Head of caudate nucleus (tissue), 42 donors: ENCODE measurements at places on chromosomes 3 and 15.

DNA sequence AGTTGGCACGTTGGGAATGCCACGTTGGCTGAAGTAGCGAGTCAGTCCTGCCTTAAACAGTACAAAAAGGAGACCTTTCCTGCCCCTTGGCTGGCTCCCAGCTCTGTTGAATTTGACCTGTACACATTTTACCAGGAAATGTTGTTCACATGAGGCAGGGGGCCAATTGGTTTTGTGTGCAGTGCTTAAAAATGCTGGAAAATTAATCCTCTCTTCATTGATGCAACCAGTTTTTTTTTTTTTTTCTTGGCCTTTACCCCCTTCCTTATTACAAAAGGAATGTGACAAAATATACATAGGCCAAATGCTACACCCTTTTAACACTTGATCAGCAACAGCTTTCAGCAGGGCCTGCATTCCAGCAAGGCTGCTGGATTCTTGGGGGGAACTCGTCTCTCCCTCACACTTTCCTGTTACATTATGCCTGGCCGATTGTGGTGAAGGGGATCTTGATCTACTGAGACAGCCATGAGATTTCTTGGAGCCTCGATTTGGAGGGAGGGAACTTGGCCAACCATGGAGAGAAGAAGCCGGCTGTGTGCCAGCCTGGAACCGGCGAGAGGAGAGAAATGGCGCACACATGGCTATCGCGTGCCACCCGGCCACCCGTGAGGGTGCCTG, 93.1 kb downstream of the DNASE1L3 start:
- DNase-seq = no peak

DNA sequence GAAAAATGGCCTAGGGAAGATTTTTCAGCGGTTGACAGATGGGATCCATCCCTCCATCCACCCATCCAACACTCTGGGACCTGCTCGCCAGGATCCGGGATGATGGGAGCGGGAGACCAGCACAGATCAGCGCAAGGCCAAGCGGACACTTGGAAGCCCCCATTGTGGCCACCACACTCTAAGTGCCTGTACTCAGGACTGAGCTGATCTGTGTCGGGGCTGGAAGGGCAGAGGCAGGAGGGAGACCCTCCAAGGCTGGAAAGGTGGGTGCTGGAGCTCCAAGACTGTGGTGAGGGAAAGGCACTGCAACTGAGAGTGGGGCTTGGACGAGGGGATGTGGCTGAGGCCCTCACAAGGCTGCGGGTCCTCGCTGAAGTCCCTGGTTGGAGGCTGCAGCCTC, 91.8 kb upstream of the TRPM1 start:
- DNase-seq = no peak

DNA sequence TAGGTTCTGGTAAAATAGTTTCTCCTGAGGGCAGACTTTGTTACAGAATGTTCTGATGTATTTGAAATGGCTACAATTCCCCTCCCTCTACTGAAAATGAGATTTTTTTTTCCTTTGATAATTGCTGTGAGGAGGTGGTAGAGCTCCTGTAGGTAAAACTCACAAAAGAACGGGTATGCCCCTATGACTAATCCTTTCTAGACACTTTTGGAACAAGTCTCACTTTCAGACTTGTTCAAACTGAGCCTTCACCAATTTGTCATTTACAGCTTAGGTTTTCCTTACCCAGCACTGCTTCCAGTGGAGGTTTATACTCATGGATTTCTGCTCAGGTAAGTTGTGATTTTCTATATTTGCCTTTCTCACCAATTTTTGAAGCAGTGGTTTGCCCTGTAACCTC, 115.6 kb downstream of the NLGN1 start:
- no peak for DNase-seq

- DNase-seq = no peak
Observed at GRCh38 chr15:96595951-96596350, 265.5 kb downstream of the NR2F2 start.

GRCh38 chr15:68808091-68808490, 12.6 kb downstream of the ANP32A start:
- peak; percentile 66 for DNase-seq

DNA sequence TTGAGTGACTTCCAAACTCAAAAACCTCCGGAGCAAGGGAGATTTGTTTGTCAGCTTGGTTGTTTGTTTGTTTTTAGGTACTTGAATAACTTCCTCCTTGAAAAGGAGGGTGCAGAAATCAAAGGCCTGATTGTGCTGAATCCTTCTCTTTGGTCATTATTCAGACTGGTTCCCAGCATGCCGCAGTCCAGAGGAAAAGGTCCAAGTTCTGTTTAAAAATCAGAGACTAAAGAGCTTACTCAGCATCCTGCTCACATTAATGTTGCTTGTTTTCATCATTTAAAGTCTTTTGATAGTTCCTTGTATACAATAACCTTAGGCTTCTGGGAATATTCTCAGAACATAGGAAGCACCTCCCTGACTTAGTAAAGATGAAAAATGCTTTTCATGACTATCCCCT, 982 bp upstream of the SCG3 start:
- DNase-seq = no peak

DNA sequence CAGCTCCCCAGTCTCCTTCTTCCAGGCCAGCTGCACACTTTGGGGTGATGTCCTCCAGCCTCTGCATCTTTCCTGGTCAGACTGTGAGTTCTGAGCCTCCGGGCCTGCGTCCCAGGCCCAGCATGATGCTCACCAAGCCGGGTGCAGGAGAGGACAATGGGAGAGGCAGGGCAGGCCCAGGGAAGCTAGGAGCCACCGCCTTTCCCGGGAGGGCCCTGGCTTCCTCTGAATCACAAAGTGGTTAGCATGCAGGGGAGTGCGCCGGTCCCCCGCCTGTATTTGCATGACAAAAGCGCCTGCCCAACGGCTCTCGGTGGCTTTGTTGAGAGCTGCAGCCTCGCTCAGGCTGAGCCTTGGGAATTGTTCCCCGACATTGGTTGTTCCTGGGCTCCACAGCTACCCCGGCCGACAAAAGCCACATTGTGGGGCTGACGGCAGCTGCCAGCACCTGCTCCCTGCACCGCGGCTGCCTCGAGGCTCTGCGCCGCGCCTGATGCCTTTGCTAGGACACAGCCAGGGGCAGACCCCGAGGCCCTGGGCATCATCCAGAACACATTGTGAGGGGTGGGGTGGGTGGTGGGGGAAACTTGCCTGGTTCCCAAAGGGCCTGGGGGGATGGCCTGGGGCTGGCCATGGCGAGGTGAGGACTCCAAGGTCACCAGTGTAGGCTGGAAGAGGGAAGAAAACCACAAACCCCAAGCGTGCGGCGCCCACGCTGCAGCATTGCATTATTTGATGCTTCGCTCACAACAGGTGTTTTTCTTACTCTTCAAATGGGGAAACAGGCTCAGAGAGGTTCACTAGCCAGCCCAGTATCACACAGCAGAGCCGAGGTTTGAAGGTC, 20.0 kb upstream of the KLF13 start:
- peak; percentile 90 for DNase-seq

GRCh38 chr15:86446253-86446640, 366.6 kb downstream of the AGBL1 start:
- DNase-seq = no peak

DNA sequence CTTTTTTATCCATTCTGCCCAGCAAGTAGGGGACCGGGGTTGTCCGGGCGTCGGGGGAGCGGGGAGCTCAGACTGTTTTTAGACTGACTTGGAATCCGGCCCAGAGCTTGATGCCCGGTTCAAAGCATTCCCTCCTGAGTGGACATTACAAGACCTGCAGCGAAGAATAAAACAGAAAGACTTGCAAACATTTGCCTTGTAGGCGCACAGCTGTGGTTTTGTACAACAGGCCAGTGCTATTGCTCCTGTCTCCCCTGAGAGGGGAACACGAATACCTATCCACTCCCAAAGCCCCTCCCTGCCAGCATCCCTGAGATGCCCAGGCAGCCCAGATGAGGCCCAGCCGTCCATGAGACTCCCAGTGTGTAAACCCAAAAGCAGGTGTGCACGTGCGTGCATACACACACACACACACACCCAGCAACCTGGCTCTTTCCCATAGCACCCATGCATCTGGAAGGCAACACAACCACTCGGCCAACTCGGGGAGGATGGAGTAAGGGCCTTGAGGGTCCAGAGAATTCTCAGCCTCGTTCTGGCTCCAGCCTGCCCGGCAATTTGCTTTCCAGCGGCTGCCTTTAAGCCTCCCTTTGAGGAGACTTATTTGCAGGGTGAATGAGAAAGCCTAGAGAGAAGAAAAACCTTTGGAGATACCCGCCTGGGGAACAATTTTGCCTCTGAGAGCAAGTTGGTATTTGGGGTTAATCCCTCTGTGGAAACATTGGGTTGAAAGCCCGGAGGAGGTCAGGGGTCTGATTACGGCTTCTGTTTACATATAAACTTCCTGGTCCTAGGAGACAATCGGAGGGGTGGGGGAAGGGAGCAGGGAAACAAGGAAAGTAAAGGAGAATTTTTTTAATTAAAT, 161.0 kb upstream of the HES1 start:
- DNase-seq = no peak

DNA sequence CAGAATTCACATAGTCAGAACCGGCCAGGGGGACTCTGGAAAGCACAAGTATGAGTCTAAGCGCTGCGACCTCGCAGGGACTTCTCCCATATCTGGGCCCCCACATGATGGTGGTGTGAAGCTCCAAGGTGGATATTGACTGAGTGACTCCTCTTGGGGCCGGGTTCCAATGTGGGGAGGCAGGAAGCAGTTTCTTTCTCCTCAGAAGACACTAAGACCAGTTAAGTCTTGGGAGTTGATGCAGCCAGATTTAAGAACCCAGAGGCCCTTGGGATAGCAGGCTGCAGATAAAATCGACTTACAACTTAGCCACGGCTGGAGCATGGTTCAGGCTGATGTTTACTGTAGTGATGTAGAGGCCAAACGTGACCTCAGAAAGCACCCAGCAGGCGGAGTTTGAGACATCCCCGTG, 55.4 kb upstream of the KLF13 start:
- DNase-seq = peak; percentile 31

GRCh38 chr15:52483707-52484106, 45.0 kb downstream of the MYO5A start:
- DNase-seq = no peak

DNA sequence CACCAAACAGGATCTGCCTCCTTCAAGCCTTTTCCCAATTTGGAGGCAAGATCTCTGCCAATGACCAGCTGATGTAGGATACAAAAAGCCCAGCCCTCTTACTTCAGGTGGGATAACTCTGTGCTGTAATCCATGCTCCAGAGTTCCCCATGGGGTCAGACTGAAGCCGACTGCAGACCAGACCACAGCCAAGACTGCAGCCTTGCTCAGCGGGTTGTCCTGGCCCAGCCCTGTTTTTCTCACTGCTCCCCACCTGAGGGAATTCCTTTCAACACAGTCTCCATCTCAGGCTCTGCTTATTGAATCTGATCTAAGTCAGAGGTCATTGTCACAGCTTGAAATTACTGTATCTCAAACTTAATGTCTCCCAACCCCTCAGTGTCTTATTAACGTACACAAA, 207.0 kb downstream of the MYRIP start:
- DNase-seq = no peak

GRCh38 chr15:34280193-34280592, 55.4 kb downstream of the EMC4 start:
- no peak for DNase-seq

DNA sequence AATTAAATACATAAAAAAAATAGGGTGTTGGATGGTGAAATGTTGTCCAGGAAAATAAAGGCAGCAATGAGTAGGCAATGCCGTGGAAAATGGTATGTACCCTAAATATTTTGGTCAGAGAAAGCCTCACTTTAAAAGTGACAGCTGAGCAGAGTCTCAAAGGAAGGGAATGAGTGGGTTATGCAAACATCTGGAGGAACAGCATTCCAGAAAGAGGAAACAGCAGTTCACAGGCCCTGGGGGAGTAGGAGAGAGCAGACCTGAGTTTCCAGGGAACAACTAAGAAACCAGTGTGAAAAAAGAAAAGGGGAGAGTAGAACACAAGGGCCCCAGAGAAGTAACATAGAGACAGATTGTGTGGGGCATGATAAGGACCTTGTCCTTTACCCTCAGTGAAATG, 230.0 kb upstream of the CNTN3 start:
- no peak for DNase-seq

- DNase-seq = no peak
Observed at GRCh38 chr3:194395212-194395611, 3.9 kb downstream of the GP5 start.

GRCh38 chr3:58661836-58662420, 4.6 kb downstream of the FAM3D start:
- no peak for DNase-seq

DNA sequence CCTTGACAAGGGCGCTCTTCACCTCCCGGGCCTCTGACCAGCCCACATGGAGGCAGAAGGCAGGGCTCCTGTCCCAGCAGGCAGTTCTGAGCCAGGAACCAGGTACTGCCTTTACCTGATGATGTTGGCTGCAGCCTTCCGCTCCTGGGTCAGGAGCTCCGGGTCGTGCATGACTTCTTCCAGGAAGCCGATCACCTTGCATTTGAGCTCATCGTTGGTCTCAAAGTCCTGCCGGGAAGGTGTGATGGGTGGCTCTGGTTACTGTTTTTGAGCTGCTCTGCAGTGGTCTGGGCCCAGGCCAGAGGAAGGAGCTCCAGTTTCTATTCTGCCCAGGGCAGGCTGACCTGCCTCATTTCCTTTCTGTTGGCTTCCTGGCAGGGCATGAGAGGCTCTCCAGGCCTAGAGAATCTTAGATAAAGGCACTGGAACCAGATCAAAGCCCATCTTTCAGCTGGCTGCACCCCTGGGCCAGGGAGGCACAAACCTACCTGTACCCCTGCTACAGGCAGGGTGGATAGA, 53.2 kb upstream of the CTSH start:
- no peak for DNase-seq

GRCh38 chr15:99895956-99896311, 162.7 kb upstream of the LYSMD4 start:
- no peak for DNase-seq
